ENCODE measurements at places on chromosomes 7 and 10.

DNA sequence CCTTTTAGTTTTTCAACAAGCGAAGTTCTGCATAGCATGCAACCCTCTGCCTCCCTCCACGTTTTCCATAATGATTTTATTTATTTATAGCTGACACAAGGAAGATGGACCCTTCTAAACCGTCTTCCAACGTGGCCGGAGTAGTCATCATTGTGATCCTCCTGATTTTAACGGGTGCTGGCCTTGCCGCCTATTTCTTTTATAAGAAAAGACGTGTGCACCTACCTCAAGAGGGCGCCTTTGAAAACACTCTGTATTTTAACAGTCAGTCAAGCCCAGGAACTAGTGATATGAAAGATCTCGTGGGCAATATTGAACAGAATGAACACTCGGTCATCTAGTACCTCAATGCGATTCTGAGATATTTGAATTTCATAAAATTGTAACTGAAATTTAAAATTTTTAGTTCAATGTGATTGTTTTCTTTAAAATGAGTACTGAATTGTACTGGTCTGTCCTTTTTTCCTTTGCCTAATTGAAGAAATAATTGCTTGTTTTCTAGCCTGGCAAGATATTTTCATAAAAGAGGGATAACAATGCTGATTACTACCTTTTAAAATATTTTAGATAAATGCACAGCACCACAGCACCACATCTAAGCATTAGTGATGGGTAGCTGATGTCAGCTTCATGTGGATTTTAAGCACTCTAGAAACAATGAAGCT is 41.5 kb upstream of the SLC39A12 start:
- DNase-seq = peak; percentile 39

- no peak for DNase-seq
Measured at GRCh38 chr7:26588511-26588910, 275.9 kb downstream of the SKAP2 start.

DNA sequence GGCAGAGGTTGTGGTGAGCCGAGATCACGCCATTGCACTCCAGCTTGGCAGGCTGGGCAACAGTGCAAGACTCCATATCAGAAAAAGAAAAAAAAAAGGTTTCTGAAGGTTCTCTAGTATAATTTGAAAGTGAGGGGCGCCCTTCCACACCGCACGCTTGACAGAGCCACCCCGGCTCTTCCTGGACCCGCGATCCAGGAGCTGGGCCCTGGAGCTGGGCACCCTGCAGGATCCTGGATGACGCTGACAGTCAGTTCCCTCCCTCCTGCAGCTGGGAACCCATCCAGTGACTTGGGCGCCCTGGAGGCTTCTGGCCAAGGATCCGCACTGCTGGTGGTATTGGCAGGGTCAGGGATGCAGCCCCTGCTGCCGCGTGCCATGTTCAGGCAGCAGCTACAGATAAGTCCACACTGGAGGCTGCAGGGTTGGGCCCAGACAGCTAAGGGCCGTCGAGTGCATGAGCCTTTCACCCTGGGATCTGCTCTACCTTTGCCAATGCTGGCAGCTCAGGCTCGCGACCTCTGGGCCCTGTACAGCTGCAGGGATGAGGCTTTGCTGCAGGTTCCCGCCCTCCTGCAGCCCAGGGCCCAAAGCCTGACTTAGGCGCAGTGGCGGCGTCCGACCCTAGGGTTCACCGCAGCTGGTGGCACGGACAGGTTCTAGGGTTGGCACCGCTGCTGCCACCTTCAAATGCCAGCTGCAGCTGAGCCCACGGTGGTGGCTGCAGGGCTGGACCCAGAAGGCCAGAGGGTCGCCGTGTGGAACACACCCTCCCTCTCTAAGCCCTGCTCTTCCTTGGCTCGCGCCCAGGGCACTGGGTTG is 110.2 kb downstream of the OR13A1 start:
- DNase-seq = no peak

DNA sequence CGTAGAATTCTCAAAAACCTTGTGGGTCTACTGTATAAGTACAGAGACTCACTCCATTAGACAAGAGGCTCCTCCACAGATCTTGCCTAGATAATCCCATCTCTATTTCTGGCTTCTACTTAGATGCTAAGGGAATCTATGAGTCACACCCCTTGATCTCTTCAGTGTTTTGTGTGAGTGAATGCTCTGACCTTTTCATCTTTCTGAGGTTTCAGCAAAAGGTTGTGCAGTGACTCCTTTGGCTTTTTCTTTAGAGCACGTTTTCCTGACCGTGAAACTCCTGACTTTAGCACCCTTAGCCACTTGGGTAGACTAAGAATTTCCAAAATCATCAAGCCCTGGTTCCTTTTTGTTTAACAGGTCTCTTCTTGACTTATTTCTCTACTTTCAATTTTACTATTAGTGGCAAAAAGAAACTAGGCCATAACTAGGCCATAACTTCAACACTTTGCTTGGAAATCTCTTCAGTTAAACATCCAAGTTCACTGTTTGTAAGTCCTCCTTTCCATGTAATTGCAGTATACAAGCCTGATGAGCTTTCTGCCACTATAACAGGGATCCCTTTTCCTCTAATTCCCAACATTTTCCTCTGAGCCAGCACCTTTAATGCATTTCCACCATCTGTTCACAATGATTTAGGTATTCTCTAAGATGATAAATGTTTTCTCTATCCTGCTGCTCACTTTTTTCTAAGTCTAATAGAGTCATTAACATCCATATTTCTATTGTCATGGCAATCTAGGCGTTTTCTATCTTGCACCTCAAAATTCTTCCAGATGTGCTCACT is 19.4 kb downstream of the COPG2 start:
- DNase-seq = peak; percentile 67

- no peak for DNase-seq
Measured at GRCh38 chr10:86366902-86367151, 232 bp upstream of the GRID1 start.

GRCh38 chr7:80641548-80641947 is 3.1 kb downstream of the CD36 start:
- no peak for DNase-seq

- no peak for DNase-seq
Measured at GRCh38 chr7:90817151-90817550, 221.0 kb downstream of the CDK14 start.

DNA sequence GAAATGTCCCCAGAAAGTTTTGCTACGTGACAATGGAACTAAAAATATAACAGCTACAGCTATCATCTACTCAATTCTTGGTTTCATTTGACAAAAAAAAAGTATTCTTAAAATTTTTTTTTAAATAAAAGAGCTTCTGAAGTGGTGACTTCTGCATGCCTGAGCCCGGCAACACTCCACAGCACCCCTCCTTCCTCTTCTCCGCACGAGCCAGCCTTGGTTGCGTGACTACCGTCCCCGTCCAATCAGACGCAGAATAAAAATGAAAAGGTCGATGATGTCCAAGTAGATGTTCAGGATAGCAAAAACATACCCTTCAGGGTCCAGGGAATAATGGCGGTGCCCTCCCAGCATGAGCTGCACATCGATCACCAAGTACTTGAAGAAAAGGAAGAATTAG is 34.5 kb upstream of the GATAD1 start:
- peak; percentile 35 for DNase-seq

- no peak for DNase-seq
Measured at GRCh38 chr7:150784120-150784736, 15.9 kb downstream of the TMEM176B start.

DNA sequence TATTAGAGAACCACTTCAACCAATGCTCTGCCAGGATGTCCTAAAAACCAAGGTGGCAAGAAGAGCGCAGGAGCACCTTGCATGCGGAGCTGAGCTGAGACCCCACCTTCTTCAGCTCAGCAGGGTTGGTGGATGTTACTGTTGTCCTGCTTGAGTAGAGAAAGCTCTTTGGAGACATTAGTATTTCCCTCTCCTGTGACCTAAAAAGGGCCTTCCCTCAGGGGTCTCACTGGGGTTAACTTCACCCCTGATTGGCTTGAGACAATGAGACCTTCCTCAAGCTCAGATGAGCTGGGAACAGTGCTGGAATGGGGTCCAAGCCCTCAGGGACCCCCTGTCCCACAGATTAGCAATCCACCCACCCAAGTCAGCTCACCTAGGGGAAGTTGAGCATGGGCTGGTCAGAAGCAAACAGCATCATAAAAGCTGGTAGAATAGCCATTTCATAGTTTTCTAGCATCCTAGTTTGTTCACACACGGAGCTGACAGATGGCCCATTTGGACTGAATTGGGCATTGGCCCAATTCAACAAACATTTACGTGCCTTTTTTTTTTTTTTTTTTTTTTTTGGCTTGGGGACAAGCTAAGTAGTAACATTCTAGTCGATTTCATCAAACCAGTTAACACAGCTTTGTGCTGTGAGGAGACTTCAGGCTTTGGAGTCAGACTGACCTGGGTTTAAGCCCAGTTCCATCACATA is 100.6 kb upstream of the HABP2 start:
- DNase-seq = no peak

GRCh38 chr10:5945561-5946418 is 31.6 kb downstream of the IL15RA start:
- peak; percentile 84 for DNase-seq

DNA sequence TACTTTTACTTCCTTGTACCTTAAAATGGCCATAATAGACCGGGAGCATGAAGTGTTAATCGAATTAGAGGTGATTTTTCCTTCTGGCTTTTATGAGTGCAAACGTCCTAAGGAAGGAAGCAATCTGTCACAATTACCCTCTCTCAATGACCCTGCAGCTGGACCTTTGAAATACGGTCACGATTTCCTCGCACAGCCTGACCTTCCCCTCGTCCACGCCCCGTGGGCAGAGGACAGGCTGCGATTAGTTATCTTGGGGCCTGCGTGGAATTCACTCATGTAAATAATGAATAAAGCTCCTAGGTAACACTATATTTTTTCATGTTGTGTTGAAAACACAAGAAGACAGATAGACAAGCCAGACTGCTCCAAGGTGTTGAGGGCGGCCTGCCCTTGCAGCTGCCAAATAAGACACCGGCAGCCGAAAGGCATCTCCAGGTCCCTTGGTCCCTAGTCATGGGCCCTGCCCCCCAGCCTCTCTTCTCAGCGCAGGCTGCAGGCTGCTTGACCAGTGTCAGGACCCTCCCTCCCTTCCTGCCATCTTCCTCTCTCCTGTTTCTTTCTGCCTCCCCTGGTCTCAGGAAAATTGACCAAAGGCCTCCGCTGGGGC is 199.9 kb downstream of the TCERG1L start:
- no peak for DNase-seq

DNA sequence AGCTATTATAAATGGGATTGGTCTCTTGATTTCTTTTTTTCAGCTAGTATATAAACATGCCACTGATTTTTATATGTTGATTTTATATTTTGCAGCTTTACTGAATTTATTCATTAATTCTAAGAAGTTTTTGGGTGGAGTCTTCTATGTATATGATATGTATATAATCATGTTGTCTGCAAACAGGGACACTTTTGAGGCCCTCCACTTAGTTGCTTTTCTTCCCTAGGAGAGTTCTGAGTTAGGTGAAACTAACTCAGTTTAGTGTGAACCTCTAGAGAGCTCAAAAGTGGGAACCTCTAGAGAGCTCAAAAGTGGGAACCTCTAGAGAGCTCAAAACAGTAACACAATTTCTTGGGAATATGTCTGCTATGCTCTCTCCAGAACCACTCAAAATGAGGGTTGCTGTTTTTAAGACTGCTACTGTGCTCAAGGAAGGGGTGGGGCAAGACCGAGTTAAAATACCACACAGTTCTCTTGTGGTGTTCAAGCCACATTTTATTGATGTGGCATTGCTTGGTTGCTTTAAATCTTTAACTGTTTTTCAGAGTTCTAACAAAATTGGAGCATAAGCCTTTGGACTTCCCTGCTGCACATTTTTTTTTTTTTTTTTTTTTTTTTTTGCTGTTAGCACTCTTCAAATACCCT is 13.2 kb downstream of the CCDC7 start:
- no peak for DNase-seq

DNA sequence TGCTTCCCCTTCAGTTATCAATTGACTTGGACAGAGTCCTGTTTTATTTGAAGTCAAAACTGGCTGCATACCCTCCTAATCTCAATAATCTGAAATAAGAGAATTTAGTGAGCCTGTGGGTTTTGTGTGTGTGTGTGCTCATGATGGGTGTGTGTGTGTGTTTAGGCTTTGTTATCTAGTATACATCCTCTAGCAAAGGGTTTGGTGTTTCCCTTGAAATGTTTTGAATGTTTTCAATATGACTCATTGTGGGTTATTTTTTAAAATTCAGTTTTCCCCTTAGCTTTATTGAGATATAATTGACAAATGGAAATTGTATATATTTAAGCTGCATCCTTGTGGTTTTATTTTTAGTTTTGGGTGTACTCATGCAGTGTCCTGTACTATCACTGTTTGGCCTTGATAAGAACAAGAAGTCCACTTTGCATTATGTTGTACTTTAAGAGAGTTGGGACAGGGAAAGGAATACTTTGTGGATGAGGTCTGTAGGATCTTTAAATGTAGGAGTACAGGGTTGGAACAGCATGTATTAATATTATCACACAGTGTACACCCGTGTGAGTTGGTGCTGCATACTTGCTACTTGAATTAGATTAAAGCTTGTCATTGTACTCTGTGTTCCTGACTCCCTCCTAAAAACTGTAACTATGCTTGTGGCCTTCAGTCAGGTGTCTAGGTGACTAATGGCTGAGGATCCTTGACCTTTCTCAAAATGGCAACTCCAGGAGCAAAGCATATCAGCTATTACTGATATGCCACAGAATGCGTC is 58.3 kb downstream of the VCL start:
- no peak for DNase-seq

DNA sequence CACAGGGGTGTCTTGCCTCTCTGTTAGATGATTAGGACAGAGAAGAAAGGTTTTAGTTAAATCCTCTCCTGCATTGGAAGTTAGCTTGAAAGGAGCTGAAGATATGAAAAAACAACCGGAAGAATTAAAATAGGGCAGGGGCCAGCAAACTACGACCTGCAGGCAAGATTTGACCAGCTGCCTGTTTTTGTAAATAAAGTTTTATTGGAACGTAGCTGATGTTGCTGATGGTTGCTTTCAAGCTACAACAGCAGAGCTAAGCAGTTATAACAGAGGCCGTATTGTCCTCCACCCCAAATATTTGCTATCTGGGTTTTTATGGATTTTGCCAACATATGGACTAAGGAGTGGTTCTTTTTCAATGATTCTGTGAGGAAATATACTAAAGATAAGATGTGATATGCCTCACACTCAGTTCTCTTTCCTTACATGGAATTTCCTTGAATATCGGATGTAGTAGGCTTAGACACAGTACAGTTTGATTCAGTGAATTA is 568.8 kb downstream of the PHTF2 start:
- no peak for DNase-seq

DNA sequence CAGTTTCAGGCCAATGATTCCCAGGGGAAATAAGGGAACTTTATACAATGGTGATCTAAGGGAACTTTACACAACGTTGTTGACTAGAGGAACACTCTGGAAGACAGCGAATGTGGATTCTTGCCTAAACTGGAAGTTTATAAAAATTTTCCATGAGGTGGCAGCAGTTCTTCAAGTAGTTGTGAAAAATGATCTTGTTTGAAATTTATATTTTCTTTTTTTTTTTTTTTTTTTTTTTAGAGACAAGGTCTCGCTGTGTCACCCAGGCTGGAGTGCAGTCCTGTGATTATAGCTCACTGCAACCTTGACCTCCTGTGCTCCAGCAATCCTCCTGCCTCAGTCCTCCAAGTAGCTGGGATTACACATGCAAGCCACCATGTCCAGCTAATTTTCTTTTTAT is 32.1 kb upstream of the GTF2I start:
- no peak for DNase-seq

GRCh38 chr10:76150139-76150875 is 718.9 kb downstream of the LRMDA start:
- DNase-seq = peak; percentile 21

All from AG08396 (cell line).